Esophagus squamous epithelium (tissue), 5 donors: ENCODE measurements at places on chromosomes 3 and 15. TPM values are rescaled to one million over a fixed set of nuclear protein-coding genes. Genes with fewer than 3 reads are reported as not detected.
A peak's percentile ranks its signal among the peaks of the same experiment; 100 is the strongest.

DNA sequence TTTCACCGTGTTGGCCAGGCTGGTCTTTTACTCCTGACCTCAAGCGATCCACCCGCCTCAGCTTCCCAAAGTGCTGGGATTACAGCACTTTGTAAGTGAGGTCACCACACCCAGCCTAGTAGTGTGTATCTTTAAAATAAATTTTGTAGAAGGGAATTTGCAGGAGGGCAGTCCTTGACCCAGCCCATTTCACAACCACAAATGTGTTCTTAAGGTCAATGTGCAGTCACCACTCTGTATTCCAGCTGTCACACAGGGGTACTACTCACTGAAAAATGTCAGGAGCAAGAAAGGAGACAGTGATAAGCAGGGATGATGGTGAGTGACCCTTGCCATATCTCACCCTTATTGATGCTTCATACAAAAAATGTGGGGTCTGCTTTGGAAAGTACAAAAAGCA, 98.5 kb downstream of the FRMD5 start:
- H3K27me3 ChIP-seq, result no peaks in the 10 kb centered on the region
- H3K36me3 ChIP-seq, result no peaks in the 10 kb centered on the region
- no peak overlapping the region for H3K4me3 ChIP-seq
- H3K27ac ChIP-seq, result no peak overlapping the region
- no peak for DNase-seq
- H3K4me1 ChIP-seq, result no peaks in the 10 kb centered on the region

The CPNE4 gene
- not detected for total RNA-seq

The C2CD4B gene
- 0.15 TPM for total RNA-seq

The SMCO1 gene
- not detected for total RNA-seq

DNA sequence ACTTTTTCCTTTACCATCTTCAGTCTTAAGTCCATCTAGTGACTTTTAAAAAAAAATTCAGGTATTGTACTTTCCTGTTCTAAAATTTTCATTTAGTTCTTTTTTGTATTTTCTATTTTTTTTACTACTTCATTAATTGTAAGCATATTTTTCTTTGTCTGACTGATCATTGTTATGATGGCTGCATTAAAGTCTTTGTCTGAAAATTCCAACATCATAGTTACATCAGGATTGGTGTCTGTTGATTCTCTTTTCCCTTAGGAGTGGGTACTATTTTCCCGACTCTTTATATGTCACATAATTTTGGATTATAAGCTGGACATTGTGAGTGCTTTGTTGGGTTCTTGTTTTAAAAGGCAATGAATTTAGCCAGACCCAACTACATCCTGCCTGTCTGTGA, 34.9 kb upstream of the POLR2M start:
- no peaks in the 10 kb centered on the region for H3K27me3 ChIP-seq
- H3K4me3 ChIP-seq, result no peak overlapping the region
- H3K36me3 ChIP-seq, result no peaks in the 10 kb centered on the region
- H3K4me1 ChIP-seq, result no peaks in the 10 kb centered on the region

DNA sequence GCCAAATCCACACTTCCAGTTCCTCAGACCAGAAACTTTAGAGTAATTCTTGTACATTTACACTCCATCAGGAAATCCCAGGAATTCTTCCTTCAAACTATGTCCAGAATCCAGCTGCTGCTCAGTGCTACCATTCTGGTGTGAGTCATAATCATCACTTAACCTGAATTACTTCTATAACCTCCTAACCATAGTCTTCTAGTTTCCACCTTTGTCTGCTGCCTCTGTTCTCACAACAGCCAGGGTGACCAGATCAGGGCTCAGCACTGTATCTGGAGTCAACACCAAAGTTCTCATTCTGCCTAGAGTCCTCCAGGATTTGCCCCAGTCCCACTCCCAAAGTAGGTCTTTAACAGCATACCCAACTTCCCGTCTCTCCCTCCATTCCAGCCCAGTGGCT, 3.4 kb downstream of the CLDND1 start:
- peaks cover 15% of the 10 kb centered on the region for H3K4me1 ChIP-seq
- H3K27me3 ChIP-seq, result no peaks in the 10 kb centered on the region
- H3K36me3 ChIP-seq, result no peaks in the 10 kb centered on the region
- no peak overlapping the region for H3K27ac ChIP-seq
- no peak overlapping the region for H3K4me3 ChIP-seq

- H3K27me3 ChIP-seq, result no peaks in the 10 kb centered on the region
- peak overlapping the region; percentile 95 for H3K27ac ChIP-seq
- DNase-seq, result no peak
- peak overlapping the region; percentile 52 for H3K4me3 ChIP-seq
- H3K36me3 ChIP-seq, result no peaks in the 10 kb centered on the region
These were observed 441 bp downstream of the CEP70 start for GRCh38 chr3:138593488-138594149.

The PSTPIP1 gene
- total RNA-seq, result 8.0 TPM

GRCh38 chr3:194585880-194586281, 47.3 kb downstream of the TMEM44 start:
- peaks cover 26% of the 10 kb centered on the region for H3K4me1 ChIP-seq
- H3K27ac ChIP-seq, result no peak overlapping the region
- no peak overlapping the region for H3K4me3 ChIP-seq
- DNase-seq, result no peak

DNA sequence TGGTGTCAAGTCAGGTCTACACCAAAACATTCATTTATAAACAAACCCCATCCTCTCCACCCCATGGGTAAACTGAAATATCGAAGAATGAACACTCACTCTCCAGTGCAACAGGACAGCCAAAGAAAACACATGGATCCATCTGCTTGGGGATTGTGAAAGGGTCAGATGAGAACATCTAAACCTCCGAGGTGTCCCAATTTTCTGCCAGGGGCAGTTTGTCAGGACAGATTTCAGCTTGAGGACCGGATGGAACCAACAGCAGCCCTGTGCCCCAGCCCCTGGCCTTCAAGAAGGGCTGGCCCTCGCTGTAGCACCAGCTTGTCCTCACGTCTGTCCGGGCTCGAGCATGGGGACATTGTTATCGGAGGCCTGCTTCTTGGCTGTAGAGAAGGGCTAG, 45.5 kb downstream of the PCSK6 start:
- H3K27me3 ChIP-seq, result peaks cover 7% of the 10 kb centered on the region
- DNase-seq, result no peak
- no peaks in the 10 kb centered on the region for H3K36me3 ChIP-seq
- H3K4me3 ChIP-seq, result no peak overlapping the region
- peaks cover 40% of the 10 kb centered on the region for H3K4me1 ChIP-seq

The CIDEC gene
- not detected for total RNA-seq

DNA sequence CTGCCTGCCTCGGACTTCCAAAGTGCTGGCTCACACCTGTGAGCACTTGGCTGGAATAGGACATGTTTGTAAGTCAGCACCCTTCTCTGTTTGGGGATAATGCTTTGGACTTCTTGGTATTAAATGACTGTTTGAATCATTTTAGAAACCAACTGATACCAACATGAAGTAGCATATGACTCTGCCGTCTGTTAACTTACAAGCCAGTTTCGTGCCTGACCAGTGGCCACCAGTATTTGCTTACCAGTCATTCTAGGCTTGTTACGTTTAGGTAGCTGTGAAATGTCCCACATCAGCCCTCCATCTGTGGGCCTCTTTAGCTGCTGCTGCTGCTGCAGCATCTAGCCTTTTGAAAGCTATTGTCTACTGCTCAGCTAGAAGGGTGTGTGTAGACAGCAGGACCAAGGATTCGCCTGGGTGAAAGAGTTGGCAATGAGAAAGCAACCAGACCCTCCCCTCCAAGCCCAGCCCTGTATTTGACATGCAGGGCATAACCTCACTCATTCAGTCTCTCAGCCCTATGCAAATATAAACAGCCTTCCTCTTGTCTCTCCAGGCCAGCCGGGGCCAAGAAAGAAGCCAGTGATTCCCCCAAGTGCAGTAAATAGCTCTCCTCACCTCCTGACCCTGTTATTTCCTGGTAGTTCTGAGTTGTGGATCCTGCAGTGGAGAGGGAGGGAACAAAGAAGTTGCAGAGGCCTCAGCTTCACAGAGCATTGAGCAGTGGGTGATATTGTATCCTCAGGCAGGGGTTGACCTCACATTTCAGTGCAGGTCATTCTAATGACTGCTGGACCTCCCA, 51.0 kb downstream of the NKIRAS1 start:
- peaks cover 14% of the 10 kb centered on the region for H3K4me1 ChIP-seq
- no peak for DNase-seq
- no peak overlapping the region for H3K27ac ChIP-seq
- no peaks in the 10 kb centered on the region for H3K27me3 ChIP-seq
- no peaks in the 10 kb centered on the region for H3K36me3 ChIP-seq

GRCh38 chr15:68782589-68783161, 38.0 kb downstream of the ANP32A start:
- no peak overlapping the region for H3K27ac ChIP-seq
- H3K4me1 ChIP-seq, result peaks cover 27% of the 10 kb centered on the region
- no peak overlapping the region for H3K4me3 ChIP-seq
- peaks cover 100% of the 10 kb centered on the region for H3K36me3 ChIP-seq

DNA sequence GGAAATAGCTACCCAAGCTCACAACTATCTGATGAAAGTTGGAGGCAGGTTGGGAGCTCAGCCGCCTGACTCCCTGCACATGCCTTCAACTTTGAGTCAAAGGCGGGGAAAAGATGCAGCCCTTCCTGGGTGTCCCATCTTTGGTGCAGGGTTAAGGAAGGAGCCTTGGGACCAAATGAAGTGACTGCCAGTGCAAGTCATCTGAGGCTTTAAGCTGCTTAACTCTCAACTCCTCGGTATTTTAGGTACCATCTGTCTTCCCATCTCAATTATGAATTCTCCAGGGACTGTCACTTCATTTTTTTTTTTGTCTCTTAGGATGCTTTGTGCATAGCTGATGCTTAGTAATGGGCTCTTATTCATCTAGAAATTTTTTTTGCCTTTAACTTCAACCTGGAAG, 408.8 kb upstream of the C2CD4B start:
- no peak overlapping the region for H3K4me3 ChIP-seq
- no peaks in the 10 kb centered on the region for H3K4me1 ChIP-seq
- H3K36me3 ChIP-seq, result no peaks in the 10 kb centered on the region
- no peak overlapping the region for H3K27ac ChIP-seq

GRCh38 chr15:35111861-35112260, 26.8 kb upstream of the NANOGP8 start:
- DNase-seq, result no peak
- H3K27me3 ChIP-seq, result no peaks in the 10 kb centered on the region
- H3K4me1 ChIP-seq, result no peaks in the 10 kb centered on the region
- no peak overlapping the region for H3K27ac ChIP-seq

GRCh38 chr15:78762985-78763795, 48.1 kb downstream of the ADAMTS7 start:
- H3K27me3 ChIP-seq, result no peaks in the 10 kb centered on the region
- no peak for DNase-seq
- no peaks in the 10 kb centered on the region for H3K36me3 ChIP-seq
- H3K27ac ChIP-seq, result no peak overlapping the region

DNA sequence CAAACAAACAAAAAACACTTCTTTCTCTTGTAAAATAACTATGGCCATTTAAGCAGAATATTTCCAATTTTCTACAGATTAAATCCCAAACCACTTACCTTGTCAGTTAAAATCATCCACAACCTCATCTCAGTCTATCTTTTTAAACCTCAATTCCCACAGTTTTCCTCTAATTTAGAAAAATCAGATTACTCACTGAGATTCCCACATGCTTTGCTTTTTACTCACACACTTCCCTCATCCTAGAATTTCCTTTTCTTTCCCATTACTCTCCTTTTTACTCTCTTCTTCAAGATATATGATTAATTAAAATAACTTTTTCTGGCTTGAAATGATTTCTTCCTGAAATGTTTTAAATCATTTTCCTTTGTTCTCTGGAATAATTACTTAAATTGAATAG, 790.7 kb downstream of the ROBO1 start:
- no peak overlapping the region for H3K4me3 ChIP-seq
- H3K27me3 ChIP-seq, result no peaks in the 10 kb centered on the region
- no peaks in the 10 kb centered on the region for H3K4me1 ChIP-seq
- DNase-seq, result no peak
- no peaks in the 10 kb centered on the region for H3K36me3 ChIP-seq

The BFSP2 gene
- total RNA-seq, result not detected

- no peak overlapping the region for H3K27ac ChIP-seq
- no peaks in the 10 kb centered on the region for H3K4me1 ChIP-seq
- H3K27me3 ChIP-seq, result no peaks in the 10 kb centered on the region
- no peak overlapping the region for H3K4me3 ChIP-seq
- no peaks in the 10 kb centered on the region for H3K36me3 ChIP-seq
These were observed 7.5 kb downstream of the GOLIM4 start for GRCh38 chr3:168088106-168088720.

DNA sequence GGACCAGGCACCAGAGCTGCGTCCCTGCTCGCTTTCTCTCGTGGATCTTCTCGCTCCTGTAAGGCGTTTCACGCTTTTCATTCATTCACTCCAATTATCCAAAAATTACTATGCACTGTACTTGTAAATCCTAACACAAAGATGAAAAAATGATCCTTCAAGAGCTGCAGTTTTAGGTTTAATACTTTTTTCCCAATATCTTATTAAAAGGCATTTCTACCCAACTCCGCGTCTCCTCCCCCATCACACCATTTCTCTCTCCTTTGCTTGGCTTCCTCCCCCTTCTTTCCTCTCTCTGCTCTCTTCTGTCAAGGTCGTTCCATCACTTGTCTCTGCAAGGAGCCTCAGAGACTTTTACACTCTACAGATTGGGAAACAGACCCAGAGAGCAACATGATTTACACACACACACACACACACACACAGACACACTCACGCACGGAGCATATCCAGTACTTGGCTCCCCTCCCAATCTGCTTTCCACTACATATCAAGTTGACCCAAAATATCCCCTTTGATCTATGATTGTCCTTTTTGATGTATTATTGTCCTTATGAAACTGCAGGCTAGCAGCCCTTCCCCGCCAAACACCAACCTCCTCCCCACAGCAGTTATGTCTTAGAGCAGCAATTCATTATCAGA, 479 bp upstream of the CLDN1 start:
- peaks cover 14% of the 10 kb centered on the region for H3K4me1 ChIP-seq
- peak overlapping the region; percentile 90 for H3K27ac ChIP-seq
- DNase-seq, result no peak
- H3K36me3 ChIP-seq, result no peaks in the 10 kb centered on the region
- no peaks in the 10 kb centered on the region for H3K27me3 ChIP-seq
- H3K4me3 ChIP-seq, result peak overlapping the region; percentile 49

DNA sequence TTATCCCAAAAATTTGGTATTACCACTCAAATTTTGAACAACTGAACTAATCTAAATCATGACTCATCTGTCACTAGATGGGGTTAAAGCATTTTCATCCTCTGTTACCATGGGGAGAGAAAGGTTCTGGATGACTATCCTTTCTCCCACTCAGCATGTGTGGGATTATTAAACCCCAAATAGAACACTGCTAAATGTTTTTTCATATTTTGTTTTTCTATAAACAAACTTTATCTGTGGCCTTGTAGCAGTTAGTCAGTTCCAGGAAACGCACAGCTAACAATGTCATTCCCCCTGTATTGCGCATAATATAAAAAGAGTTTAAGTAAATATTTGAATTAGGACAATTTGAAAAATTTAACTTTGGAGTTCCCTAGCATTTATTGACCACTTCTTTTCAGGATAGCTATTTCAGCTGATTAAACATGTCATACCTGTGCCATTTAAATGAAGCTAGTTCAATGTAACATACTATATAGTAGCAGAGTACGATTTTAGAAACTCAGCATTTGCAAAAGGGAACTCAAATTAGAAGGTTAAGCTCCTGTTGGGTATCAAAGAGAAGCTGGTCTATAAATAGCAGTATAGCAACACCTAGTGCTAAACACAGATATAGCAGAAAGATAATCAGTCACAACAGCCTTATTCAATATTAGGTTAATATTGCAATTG, 9.2 kb upstream of the TMEM212 start:
- H3K36me3 ChIP-seq, result no peaks in the 10 kb centered on the region
- H3K4me1 ChIP-seq, result peaks cover 19% of the 10 kb centered on the region
- no peak for DNase-seq

The TAGLN3 gene
- total RNA-seq, result not detected
